ENCODE measurements at places on chromosomes 5 and 9. TPM values are rescaled to one million over a fixed set of nuclear protein-coding genes. Genes with fewer than 3 reads are reported as not detected.

DNA sequence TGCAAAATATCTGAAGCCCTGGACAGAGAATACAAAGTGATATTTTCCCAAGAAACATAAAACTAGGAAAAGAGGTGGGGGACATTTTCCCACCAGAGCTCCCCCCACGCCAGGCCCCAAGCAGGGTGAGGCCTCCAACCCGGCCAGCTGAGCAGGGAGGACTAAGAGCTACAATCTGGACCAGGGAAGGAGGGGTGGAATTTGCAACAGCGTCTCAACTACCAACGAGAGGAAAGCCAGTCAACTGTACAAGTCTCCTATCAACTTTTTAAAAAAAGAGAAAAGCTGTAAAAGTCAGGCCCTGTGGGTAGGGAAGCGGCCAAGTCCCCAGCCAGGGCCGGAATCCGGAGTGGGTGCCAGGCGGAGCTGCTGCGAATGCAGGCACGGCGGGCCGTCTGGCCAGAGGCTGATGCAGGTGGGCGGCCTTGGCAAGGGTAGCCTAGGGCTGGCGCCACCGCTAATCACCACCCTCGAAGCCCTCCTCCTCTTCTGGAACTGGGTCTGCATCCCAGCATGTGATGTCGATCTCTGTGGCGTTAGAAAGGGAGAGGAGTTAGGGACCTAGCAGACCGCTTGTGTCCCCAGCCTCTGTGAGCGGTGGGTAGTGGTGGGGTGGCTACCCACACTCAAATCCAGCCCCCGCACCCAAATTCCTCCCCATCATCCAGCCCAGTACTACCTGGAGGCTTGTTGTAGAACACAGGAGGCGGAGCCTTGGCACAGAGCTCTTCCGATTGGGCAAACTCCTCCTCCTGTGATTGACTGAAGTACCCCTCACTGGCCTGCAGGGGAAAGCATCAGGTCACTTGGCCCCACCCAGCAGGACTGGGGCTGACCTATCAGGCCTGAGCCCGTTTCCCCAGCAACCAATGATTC lies 10.6 kb downstream of the PRR7 start:
- no peak for DNase-seq

DNA sequence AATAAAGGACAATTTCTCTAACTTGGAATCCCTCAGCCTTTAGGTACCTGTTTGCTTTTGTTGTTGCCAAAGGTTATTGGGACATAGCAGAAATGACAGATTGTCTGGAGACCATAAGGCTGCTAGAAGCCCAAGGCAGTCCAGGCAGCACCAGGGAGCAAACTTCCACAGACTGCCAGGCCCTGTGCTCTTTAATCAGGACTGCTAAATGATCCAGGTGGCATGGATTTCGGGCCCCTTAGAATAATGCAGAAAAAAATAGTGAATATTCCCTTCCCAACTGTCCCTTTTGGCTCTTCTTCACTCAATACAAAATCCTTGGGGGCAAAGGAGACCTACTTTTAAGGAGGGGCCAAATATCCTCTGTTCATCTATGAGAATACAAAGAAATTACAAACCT lies 73.9 kb downstream of the GABRA1 start:
- no peak for DNase-seq

Gene ARSI
- total RNA-seq = 5.6 TPM

DNA sequence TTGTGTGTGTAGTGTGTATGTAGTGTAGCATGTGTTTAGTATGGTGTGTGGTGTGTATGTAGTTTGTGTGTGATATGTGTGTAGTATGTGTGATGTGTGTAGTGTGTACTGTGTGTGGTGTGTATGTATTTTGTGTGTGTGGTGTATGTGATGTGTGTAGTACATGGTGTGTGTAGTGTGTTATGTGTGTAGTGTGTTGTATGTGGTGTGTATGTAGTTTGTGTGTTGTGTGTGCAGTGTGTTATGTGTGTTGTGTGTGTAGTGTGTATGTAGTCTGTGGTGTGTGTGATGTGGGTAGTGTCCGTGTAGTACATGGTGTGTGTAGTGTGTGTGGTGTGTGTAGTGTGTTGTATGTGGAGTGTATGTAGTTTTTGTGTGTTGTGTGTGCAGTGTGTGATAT lies 40.0 kb downstream of the SYK start:
- DNase-seq = no peak

DNA sequence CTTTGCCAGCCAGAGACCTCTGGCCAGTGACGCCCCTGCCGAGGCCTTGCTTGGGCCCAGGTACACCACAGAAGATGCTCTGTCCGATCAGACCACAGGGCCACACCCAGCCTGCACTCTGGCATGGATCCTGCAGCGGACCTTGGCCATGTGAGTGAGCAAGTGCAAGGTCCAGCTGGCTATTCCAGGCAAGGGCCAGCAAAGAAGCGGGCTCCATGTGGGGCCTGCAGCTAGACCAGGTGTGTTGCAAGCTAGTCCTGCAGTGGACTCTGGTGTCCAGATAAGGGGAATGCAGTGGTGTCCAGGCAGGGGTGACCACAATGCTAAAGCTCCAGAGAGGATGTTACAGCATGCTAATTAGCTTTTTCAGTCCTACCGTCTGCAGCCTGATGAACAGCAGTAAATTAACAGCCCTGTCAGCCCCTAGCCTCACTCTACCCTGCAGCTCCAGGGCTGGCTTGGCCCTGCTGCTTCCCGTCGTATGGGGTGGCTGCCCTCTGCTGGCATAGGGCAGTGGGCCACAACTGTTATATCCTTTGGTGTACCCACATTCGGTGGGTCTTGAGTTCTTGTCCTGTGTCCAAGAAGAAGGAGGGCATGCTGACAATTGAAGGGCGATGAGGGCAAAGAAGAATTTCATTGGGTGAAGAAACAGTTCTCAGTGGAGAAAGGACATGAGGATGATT lies 284.5 kb upstream of the POU5F2 start:
- no peak for DNase-seq

DNA sequence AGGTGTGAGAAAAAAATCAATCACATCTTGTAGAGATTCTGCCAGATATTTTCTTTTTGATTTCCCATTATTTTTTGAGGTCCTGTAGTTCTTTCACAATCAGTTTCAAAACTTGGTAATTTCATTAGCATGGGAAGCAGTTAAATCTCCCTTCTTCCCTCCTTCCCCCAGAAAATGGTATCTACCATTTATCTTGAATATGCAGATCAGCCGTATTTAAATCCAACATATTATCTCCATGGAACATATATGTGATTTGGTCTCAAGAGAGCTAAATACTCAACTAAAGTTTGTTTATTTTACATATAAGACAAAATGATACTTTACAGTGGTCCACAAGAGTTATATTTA lies 1034.8 kb downstream of the CDH12 start:
- no peak for DNase-seq

DNA sequence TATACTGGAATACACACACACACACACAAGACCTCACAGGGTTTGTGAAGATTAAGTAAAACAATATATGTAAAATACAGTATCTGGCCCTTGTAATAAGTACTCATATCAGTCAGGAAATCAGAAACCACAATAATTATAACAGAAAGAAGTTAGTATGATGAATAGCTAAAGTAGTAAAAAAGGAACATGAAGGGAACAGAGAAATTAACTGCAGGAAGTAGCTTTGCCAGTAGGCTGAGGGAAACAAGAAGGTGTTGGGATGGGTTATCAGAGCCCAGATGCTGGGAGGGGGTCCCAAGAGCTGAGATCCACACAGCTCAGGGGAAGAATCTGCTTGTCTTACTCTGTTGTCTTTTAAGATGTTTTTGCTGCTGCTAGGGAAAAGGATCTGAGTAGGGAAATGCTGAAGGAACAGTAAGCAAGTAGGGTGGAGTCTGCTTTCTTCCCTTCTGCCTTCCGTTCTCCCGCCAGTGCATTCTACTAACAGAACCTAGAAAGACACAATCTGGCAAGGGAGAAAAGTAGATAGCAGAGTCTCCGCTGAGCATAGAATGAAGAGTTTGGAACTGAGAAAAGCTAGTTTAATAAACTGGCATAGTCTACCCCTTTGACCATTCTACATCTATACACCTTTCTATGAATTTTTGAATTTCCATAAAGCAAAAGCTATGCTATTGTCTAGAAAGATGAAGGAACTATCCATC lies 55.3 kb upstream of the ALDH1A1 start:
- DNase-seq = no peak

Gene EDIL3
- total RNA-seq = 22.4 TPM
